ENCODE measurements at places on chromosomes 3 and 15.

DNA sequence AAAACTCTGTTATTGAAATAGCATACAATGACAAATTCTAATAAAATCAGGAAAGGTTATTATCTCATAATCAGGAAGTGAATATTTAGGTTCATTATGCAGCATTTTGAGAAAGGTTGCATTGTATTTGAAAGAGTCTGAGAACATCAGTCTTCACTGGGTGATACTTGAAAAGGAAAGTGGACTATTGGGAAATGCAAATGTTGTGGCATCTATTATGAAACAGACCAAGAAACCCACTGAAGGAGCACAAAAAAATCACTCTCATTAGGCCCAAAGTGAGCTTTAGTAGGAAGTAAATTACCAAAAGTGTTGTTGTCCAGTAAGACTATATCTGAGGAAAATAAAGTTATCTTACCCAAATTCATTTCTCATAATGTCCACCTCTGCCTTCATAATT is 90.8 kb downstream of the ZPLD1 start:
- DNase-seq: no peak

GRCh38 chr3:65268426-65268825 is 580.6 kb upstream of the ADAMTS9 start:
- DNase-seq: no peak

DNA sequence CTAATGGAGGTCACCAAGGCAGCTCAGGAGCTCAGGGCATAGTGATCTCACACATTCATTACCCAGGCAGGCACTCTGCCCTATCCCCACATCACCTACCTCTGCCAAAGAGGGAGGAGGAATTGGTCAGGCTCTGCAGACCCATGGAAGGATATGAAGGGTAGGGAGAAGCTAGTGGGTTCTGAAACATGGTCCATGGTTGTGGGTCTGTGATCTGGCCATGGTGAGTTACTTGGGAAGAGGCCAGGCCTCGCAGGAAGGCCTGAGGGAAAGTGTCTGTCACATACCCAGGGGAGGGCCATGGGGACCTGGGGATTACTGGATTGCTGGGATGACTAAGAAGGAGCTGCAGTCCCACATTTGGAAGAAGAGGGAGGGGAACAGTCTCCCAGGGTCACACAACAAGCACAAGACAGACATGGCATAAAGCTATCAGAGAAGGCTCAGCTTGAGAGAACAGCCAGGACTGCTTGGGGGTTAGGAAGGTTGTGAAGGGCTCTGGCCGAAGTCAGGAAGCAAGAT is 1.4 kb upstream of the PRSS50 start:
- no peak for DNase-seq

- DNase-seq: no peak
Measured at GRCh38 chr3:37628711-37629301, 232.9 kb upstream of the CTDSPL start.

GRCh38 chr3:35224565-35225295 is 414.6 kb upstream of the ARPP21 start:
- DNase-seq: no peak

DNA sequence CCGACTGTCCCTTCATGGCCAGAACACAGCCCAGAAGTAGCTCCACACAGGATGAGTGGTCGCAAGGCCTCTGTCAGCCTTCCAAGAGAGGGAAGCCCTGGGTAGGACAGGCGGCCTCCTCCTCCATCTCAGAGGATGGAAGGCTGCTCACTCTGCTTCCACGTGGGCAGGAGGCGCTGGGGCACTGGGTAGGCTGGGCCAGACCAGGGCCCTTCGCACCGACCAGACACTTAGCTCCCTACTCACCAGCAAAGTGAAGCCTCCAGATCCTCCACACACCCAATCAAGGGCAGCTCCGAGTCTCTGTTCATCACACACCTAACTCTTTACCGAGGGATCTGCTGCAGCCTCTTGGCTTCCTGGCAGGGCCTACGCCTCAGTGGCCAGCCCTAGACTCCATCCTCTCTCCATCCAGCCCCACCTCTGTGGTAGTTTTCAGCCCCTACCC is 24.3 kb upstream of the PLXNA1 start:
- DNase-seq: no peak

DNA sequence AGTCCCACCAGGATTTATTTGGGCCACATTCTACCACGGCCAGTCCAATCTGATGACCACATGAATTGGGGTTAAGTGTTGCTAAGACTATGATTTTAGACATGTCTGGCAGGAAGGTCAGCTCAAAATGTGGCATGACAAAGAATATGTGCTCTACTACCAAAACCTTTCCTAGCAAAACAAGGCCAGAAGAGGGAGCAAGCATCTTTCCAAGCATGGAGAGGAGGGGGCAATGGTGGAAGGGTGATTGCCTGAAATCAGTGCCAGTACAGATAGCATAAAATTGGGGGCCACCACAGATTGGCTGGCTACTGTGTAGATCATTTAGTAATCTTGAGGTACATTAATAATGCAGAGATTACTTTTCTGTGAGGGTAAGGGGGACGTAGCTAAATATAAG is 43.2 kb downstream of the TMEM39A start:
- DNase-seq: no peak

DNA sequence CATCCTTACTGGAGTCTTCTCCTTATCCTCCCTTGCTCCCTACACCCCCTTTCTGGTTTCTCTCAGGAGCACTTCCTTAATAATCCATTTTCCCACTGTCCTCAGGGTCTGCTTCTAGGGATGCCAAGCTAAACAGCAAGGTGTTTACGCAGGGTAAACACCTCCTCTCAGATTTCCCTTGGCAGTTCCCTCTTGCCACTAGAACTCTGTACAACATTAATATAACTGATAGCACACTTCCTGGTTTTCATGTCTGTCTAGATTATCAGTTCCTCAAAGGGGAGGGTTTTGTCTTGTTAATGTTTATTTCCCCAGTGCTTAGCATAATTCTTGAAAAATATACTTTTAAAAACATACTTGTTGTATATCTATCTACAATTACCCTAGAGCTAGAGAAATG is 118.0 kb upstream of the SLC24A5 start:
- DNase-seq: no peak

DNA sequence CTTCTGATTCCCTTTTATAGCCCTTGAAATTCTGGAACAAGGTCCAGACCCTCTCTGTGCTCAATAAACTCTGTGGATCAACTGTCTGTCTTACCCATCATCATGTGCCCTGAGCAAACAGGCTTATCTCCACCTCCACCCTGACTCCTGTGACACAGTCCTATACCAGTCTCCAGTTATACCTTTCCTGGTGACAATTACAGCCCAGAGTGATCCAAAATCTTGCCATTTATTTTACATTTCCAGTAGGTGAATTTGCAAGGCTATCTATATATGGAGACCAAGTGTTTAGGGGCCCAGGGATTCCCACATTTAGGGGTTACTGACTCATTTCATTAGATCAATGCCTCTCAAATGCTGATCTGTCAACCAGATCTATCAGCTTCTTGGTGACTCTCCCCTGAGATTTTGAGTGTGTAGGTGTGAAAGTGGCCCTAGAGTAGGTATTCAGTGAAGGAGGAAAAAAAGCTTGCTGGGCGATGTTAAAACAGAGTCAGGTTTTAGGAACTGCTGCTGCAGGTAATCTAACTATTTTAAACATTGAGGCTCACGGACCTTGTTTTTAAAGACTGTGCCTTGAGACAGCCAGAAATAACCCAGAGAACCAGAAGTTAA is 229.6 kb upstream of the WNT5A start:
- no peak for DNase-seq

GRCh38 chr3:179622023-179622422 is 17.4 kb downstream of the NDUFB5 start:
- DNase-seq: no peak

GRCh38 chr15:99526176-99526575 is 39.6 kb upstream of the MEF2A start:
- DNase-seq: no peak

DNA sequence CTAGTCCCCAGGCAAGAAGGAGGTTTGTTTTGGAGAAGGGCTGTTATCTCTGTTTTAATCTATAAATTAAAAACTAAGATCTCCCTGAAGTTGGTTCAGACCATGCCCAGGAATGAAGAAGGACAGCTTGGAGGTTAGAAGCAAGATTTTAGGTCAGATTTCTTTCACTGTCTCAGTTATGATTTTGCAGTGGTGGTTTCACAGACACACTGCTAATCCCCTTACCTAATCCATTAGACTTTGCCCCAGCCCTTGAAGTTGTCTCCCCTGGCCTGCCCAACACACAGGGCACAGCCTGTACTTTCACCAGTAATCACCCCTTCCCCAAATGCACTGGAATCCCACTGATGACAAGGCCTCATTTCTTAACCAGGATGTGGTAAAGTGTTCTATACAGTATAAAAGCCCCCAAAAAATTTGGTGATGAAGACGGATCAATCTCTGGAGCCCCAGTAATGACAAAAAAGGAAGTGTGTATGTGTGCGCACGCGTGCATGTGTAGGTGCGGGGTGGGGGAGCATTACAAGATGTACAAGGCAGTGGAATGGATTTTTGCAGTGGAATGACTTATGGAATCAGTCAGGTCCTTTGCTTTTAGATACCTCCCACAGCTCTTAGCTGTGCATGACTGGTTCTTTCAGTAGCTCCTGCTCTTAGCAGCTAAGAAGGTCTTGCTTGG is 73.1 kb upstream of the TERB2 start:
- no peak for DNase-seq

DNA sequence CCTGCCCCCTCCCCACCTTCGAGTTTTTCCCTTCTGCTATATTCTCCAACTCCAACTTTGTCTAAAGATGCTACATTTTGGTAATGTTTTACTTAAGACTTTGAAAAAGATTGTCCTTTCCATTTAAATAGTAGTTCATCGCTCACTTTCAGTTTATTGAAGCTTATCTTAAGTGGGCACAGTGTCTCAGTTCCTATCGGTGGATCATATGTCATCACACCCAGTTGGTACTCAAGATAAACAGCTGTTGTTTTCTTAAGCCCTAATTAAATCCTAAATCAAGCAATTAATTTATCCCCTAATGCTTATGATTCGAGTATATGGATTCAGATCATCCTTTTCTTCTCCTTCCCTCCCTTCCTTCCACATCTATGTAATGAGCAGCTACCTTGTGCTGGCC is 210.7 kb downstream of the TLE3 start:
- DNase-seq: no peak

GRCh38 chr3:127791221-127791913 is 30.9 kb downstream of the MGLL start:
- DNase-seq: peak; percentile 62

GRCh38 chr15:37789881-37790280 is 144.6 kb upstream of the TMCO5A start:
- peak; percentile 5 for DNase-seq

- DNase-seq: no peak
Measured at GRCh38 chr3:158278187-158278586, 168.3 kb downstream of the RSRC1 start.

GRCh38 chr3:114666623-114667022 is 372.8 kb downstream of the TIGIT start:
- DNase-seq: no peak

DNA sequence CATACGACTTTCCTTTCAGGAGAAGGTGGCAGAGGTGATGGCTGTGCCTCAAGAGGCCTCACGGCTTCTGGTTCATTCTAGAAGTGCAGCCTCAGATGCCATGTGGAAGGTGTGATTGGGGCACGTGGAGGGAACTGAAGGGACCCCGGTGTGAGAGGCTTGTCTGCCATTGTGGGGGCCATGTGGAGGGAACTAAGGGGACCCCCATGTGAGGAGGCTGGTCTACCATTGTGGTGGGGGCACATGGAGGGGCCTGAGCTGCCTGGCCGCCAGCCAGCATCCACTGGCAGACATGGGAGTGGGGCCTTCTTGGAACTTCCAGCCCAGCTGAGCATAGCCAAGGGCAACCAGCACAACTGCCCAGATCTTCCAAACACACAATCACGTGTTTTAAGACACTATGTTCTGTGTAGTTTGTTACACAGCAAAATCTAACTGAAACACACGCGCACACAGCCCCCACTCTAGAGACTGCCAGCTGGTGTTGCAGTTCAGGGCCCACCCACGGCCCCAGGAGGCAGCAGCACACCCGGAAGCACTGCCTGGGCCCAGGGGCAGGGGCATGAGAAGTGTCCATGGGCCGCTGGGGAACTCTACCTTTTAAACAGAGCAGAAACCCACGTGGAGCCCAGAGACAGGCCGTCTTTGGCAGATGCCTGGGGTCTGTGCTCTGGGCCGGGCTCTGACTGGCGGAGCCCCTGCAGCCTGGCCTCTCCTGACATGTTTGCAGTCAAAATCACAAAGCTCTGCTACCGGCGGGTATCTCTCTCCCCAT is 66.8 kb downstream of the IQSEC1 start:
- DNase-seq: no peak

- no peak for DNase-seq
Measured at GRCh38 chr15:53586799-53587198, 172.7 kb downstream of the WDR72 start.

DNA sequence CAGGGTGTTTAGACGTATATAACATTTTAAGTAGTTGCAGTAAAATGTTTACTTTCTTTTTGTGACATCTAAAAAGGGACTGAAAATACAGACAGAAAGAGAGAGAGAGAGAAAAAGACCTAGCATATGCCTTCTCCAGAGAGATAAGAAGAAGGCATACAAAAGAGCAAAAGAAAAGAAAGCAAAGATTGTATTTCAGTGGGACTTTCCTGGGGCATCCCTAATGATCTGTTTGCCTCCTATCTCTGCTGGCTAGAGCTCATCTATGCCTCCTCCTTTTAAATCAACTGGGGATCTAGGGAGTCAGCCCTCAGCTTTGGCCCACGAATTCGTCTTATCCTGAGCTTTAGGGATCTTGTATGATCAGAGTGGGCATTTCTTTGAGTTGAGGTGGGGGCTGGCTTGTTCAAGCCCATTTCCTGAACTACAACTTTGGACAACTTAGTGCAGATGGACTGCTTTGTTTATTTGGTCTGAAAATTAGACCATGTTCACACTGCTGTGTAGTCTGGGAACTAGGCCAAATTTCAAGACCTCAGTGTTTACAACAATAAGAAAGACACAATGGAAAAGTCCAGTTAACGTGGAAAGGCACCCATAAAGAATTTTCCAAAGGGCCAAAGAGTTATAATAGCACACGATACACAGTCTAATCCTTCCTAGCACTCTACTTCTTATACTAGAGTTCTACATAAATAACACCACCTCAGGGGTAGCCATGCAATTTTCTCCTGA is 61.0 kb downstream of the ATP8B4 start:
- DNase-seq: no peak

DNA sequence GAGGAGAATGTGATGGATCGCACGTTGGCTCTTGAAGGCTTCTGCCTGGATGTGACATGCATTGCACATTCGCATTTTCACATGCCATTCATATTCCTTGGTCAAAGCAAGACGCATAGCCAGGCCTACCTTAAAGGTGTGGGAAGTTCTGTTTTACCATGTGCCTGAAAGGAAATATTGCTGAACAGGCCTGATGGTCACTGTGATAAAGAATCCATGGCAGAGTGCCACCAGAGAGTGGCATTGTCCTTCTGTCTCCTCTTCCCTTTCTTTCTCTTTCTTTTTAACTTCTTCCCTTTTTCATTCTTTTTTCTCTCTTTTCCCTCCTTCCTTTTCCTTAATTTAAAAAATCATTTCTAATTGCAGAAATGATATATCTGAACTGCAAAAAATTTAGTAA is 15.9 kb upstream of the MITF start:
- DNase-seq: no peak

- no peak for DNase-seq
Measured at GRCh38 chr3:102098130-102098885, 249.0 kb downstream of the NFKBIZ start.
